ENCODE measurements at places on chromosomes 2 and 18.

DNA sequence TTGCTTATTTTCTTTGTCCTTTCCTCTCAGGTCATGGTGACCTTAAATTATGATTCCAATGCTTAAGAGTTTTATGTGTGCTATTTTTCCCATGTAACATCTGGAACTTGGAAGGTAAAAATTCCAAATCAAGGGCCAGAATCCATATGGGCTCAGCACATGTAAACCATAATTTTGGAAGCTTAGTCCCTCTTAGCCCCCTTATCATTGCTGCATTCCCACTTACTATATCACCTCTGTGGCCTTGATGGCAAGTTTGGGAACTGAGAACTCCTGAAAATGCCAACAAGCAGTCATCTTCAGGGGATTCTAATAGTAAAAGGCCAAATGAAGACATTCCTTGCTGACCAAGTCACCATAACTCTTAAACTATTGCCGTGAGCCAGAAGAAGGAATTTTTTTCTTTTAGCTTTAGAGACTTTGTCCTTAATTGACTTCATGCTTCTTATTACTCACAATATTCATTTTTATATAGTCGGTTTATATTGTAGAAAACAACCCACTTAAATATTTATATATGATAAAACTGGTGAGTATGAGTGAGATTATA, 251.4 kb downstream of the SLC8A1 start:
- peak; percentile 75 for DNase-seq

- peak; percentile 83 for DNase-seq
Observed at GRCh38 chr2:226079671-226080181, 680.2 kb downstream of the NYAP2 start.

DNA sequence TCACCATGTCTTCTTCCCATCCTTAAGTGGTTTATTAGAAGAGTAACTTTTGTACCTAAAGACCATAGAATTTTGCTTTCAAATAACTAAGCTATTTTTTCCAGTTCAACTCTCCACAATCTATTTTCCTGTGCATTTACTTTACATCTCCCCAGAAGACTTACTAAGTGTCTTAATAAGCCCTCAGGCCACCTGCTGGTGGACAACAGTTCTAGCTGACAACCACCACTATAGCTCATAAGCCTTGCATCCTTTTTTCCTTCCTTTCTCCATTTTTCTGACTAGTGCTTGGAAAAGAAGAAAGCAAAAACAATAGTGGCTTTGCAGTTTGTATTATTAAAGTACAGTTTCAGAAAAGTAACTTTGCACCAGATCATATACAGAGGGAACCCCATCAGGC, 149.5 kb upstream of the TMEM200C start:
- DNase-seq, result no peak

DNA sequence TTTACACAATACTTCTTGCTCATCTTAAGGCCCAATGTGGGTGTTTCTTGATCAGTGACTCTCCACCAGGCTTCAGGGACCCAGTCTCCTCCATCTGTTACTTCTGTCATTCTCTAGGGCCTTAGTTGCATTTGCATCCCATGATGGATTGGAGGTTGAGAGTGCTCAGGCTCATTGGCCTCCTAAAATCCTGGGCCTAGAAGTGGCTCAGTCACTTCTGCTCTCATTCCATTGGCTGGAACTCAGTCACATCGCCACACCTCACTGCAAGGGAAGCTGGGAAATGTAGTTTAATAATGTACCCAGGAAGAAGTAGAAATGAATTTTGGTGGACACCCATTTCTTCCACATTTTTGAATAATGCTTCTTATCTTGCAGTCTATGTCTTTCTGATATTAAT, 223.5 kb downstream of the HRH4 start:
- DNase-seq, result peak; percentile 23

DNA sequence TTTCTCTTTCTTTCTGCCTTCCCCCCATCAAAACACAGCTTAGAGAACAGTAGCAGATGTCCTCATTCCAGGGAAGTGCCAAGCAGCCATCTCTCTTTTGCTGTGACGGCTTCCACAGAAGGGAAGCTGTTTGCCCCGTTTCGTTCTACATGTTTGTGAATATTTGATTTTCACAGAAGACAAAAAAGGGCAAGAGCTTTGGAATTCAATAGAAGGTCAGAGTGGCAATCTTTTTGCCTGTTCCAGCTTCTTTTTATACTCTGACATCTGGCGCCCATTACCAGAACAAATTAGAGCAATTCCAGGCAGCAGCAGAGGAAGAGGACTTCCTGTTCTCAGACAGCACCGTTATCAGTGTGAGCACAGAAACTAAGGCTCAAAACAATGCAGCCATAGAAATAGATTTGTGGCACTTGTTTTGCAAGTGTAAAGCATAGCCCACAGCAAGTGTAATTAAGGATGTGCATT, 79.0 kb upstream of the CDH19 start:
- no peak for DNase-seq

DNA sequence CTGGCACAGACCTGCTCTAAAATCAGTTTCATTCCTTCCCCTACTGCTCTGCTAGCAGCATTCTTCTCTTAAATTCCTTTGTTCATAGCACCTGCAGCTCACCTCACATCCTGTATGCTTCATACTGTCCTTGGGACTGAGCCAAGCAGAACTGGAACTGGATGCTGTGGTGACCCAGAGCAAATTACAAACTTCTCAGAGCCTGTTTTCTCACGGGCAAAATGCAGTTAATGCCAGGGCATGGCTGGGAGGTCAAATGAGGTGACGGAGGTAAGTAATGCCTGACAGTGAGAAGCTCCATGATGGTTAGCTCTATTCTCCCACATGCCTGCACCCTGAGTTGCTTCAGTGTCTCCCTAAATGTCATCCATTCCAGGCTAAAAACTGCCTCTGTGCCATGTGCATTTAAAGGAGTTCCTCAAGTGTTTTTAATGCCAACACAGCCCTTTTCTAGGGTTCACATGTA, 29.7 kb downstream of the C2orf42 start:
- DNase-seq, result no peak

- DNase-seq, result no peak
Observed at GRCh38 chr2:84441036-84441435, 18.0 kb downstream of the SUCLG1 start.

GRCh38 chr18:47987388-47987699, 56.9 kb upstream of the SMAD2 start:
- DNase-seq, result no peak

DNA sequence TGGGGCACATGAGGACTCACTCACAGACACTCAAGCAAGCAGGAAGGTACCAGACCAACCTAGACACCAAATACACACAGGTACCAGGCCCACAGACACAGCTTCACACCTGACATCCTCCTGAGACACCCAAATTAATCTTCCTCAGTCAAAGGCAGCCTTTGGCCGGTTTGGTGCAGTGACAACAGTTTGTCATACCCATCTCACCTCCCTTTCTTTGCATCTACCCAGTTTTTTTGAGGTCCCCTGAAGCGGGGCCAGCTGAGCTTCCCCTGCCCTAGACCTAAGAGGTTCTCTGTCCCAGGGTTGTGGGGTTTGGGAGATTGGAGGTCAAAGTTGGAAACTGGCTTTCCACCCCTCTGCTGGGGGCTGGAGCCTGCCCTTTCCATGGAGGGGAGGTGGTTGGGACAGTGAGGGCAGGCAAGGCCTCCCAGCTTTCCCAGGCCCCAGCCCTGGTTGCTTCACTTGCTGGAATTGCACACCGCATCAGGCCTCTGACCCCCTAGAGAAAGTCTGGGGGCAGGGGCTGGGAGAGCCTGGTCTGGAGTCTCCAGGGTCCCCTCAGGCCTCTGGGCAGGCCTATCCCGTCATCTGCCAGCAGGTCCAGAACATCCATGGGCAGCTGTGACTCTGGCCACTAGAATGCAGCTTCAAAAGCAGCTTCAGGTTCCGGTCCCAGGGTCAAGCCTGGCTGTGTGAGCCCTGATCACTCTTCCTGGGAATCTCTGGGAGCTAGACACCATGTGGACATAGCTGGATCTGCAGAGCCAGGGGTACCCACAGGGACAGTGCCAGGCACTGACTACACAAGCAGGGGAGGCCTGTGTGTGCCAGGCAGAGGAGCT, 12.5 kb upstream of the TEX261 start:
- DNase-seq, result no peak

DNA sequence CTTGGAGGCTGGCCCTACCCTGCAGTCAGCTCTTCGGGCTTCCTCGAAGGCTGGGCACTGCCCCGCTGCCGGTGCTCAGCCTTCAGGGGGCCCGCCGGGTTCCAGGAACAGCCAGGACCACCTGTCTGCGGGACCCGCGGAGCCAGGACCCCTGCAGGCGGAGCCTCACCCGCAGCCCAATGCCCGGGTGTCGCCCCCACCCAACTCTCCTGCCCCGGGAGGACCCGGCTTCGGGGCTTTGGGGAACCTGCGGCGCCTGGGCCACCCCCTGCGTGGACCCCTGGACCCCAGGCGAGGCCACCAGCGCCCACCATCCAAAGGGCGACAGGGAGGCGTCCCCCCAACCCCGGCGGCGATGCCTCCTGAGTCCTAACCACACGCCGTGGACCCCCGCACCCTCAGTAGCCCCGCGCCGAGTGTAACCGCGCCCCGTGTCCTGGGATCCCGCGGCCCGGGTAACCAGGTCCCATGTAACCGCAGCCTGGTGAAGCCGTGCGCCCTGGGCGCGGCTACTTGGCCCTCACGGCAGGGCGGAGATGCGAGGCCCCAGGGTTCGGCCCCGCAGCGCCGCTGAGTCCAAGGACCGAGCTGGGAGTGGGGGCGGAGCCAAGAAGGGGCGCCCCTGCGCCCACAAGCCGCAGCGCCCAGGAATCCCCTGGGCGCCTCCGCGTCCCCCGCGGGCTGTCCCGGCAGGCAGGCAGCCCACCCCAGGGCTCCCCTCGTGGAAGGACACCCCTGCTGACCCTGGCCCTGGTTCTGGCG, 11.0 kb upstream of the UBE2F start:
- peak; percentile 52 for DNase-seq

DNA sequence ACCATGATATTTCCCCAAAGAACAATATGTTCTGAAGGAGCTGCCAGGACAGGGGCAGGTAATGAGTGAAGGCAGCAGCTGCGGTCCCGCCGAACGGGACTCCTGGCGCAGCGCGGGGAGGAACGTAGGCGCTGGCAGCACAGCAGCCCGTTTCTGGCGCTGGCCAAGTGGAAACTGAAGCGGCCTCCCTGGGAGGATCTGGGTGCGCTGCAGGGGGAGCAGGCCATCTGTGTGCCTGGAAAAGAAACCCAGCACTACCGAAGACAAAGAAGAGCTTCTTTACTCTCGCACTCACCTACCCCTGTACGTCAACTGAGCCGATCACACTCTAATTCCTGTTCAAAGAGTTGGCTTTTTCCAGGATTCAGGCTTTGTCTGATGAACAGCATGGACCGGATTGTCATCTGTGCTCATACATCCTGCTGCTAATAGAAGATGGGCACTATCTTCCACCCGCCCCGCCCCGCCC, 11.8 kb downstream of the G6PC2 start:
- peak; percentile 56 for DNase-seq

DNA sequence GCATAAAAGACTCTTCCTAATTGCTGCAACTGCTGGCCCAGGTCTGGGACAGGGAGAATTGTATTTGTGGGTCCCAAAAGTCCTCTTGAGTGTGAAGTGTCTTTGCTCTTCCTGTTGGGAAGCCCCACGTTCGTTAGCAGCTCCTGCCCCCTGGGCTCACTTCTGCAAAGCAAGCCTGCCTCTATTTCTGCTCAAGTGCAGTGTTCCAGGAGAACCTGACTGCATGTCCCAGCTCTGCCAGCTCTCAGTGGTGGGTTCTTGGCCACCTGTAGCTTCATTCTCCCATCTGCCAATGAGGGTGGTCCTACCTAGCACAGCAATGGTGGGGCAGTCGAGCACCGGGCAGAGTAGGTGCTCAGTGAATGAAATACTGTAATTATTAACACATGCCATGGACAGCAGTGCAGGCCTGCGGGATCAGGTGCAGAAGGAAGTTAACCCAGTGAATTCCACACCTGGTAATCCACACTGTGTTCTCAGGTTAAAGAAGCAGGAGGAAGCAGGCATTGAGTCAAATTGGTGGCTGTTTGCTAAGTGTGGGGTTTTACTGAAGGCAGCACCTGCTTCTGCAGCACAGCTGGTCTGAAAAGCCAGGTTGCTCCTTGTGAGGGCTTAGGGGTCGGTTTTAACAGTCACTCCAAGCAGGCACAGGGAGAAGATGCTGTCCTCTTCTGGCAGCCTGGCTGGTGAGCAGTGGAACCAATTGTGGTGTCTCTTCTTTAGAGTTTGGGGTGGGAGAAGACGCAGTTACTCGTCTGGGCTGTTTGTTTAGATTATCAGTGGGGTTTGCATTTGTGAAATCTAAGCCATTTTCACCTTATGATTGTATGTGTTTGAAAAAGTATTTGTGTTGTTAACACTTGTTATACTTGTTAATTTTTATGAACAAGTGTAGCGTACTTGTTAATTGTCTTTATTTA, 54.3 kb downstream of the DGKD start:
- DNase-seq, result no peak

DNA sequence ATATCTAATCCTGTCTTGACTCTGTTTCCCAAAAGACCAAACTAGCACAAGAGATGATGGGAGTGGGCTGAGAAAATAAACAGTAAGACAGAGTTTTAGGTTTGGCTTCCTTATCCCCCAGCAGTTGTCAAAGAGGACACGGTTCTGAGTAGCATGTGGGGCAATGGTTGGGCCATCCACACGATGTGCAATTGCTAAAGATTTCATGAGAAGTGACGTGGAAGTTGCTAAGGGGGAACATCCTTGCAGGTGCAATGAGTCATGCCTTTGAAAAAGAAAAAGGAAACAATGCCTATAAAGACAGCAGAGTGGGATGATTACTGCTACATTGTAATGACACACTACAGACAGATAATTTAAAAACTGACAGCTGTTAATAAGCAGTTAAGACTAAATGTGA, 1395.8 kb downstream of the LRP1B start:
- no peak for DNase-seq

DNA sequence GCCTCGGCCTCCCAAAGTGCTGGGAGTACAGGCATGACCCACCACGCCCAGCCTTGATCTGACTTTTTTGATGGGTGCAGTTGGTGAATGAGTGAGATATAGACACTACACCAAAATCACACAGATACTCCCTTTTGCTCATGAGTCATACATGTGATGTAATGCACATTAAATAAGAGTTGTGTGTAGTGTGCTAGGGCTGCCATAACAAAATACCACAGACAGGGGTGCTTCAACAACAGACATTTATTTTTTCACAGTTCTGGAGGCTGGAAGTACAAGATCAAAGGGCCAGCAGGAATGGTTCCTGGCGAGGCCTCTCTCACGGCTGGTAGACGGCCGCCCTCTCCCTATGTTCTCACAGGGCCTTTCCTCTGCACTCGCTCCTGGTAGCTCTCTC, 46.6 kb downstream of the GBX2 start:
- peak; percentile 29 for DNase-seq

DNA sequence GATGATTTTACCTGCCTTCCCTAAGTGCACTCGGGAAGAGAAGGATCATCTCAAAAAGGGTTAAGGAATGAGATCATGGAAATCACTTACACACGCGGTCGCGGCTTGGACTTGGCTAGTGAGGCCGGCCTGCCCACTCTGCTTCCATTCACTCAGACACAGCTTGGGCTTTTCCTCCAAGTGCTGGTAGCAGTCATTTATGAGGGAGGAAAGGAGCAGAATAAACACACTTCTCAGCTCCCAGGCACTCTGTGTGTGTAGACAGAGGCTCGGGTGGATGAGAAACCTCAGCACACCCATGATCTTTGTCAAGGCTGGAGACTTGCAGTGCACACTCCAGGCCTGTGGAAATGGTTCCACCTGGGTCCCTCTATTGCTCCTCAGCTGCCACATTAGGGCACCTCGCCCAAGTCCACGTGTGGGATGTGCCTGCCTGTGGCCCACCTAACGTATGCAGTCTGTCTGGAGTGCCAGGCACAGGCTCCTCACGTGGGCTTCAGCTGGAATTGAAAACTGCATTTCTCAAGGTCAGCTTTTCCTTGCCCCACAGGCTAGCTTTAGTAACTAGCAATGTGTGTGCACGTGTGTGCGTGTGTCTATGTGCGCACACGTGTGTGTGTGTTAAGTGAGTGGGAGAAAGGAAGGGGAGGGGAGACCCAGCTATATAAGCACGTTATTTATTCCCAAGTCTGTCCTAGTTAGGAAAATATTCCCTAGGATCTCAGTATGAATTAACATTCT, 288.4 kb downstream of the SOX11 start:
- DNase-seq, result no peak
